ENCODE measurements at places on chromosomes 1 and 21.

GRCh38 chr1:79431340-79431739, 424.8 kb upstream of the ADGRL4 start:
- DNase-seq = no peak

DNA sequence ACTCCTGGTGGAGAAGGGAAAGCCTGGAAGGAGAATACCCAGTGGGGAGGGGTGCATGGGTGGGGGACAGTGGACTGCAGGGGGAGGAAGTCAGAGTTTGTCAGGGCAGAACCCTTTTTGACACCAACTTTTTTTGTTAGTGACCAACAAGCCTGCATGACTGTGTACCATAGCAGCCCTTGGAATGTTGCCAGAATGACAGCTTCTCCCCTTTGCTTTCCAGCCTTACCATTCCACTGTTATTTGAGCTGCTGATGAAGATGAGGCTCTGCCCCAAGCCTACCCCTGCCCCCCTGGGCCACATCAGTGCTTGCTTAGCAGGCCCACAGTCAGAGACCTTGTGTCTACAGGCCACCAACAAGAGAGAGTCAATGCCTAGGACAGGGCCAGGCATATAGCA, 341.2 kb downstream of the HHAT start:
- DNase-seq = no peak

- no peak for DNase-seq
Measured at GRCh38 chr21:45408801-45409261, 3.9 kb downstream of the COL18A1 start.

- DNase-seq = no peak
Measured at GRCh38 chr1:8312235-8313218, 5.4 kb upstream of the SLC45A1 start.

DNA sequence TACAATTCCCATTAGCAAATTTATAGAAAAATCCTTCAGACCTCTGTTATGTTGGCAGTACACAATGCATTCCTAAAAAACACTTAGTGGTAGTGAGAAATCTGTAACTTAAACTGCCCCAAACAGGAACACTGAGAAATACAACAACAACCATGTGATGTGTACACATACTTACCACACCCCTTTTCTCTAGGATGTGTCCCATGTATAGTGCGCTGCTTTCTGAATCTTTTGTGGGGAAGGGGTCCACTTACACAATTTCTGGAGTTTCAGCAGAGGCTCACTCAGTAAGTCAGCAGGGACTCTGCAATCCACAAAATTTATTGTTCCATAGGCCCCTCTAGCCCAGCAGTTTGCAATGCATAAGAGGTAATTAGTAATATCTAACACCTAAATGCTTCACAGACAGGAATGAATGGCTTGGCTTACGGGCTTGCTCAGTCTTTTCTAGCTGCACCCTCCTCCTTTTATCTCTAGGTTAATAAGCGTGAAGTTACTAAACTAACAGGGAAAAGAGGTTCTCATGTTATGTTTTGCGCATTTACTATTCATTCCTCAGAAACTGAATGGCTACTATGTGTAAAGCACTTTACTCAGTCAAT, 115.2 kb downstream of the TGFBR3 start:
- DNase-seq = no peak

DNA sequence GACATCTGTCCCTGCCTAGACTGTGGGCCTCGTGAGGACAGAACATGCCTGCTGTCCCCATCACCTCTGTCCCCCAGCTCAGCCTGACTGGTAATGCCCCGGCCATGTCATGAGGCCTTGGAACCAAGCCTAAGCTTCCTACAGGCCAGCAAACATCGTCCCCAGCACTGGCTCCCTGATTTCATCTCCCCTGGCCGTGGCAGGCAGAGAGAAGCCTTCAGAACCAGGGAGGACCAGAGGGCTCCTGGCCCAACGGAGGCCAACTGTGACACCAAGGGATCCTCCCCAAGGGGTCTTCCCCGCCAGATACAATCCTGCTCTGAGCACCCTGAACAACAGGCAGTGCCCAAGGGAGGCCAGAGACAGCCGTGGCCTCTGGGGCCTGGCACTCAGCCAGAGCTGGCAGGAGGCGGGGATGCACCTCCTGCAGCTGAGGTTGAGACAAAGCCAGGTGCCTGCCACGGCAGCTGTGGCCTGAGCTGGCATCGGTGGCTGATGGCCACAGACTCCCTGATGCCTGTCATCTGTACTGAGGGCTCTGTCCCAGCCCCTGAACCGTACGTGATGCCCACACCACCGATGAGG, 9.9 kb upstream of the NPHP4 start:
- DNase-seq = peak; percentile 96

DNA sequence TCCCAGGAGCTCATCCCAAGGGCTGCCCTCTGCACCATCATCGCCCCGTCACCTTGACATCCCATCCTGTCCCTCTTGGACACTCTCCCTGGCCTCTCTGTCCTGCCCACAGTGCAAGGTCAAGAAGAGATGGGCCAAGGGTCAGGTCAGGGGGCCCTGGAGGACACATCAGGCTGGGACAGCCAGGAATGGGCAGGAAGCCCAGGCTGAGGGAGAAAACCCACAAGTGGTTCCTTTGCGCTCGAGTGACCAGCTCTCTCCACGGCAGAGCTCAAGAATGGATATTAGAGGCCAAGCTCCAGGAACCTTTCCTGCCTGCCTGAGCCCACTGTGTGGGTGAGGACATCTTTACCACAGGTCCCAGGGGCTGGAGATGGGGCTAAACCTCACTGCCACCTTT, 41.0 kb downstream of the KCNN3 start:
- no peak for DNase-seq

DNA sequence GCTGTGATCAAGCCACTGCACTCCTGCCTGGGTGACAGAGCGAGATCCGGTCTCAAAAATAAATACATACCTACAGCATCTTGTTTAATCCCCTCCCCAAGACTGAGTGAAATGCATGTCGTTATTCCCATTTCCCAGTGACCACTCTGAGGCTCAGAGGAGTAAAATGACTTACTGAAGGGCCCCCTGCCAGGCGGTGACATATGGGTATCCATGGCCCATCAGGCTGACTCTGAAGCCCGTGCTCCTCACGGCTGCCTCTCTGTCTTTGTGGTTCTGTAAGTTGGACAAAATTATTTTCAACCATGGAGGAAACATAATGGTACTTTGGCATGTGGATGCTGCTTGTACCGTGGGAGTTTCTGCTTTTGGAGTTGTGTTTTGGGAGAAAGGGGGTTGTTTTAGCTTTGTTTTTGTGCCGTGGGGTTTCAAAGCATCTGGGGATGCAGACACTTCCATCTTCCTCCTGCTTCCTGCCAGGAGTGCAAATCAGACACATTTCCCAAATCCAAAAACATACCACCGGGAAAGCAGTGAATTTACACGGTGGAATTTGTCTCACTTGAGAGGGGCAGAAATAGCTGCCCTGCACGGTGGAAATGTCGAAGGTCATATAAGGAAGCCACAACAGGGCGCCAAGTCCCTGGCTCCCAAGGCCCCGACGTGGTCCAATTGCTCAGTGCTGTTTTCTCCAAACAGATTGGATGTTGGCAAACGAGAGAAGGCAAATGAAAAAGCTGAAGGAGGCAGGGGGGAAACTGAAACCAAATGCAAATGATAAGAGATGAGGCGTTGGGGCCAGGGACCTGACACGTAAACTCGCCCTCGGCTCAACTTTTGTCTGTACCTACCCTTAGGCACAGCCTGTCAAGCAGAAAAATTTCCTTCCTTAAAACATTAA, 17.1 kb upstream of the PINK1 start:
- DNase-seq = no peak

DNA sequence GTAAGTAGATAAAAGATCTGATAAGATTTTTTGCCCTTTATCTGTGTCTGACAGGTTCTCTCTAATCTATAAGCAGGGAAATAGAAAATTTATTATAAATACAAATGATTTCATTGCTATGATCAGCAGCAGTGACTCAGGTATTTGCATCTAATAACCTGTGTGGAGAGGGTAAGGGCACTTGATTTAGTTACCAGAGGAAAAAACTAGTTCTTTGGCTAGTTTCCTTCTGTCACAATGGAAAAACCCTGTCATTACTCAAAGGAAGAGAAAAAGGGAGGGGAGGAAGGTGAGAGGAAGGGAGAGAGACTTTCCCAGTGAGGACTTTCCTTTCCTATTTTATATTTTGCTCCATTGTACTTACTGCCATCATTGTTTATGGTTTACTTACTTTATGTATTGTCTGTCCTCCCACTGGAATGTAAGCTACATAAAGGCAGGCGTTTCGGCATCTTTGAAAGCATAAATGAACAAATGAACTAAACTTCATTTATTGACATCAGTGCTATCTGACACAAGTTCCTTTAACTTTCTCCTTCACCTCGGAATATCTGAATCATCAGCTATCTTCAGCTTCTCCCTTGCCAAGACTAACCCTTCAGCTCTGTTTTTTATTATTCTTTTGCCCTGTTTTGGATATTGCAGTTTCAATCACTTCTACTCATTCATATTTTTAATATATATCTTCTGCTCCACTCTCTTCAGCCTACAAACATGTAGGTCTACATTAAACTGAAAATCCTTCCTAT, 34.9 kb downstream of the WDR3 start:
- DNase-seq = no peak

- no peak for DNase-seq
Measured at GRCh38 chr1:161790587-161791317, 24.6 kb downstream of the ATF6 start.

DNA sequence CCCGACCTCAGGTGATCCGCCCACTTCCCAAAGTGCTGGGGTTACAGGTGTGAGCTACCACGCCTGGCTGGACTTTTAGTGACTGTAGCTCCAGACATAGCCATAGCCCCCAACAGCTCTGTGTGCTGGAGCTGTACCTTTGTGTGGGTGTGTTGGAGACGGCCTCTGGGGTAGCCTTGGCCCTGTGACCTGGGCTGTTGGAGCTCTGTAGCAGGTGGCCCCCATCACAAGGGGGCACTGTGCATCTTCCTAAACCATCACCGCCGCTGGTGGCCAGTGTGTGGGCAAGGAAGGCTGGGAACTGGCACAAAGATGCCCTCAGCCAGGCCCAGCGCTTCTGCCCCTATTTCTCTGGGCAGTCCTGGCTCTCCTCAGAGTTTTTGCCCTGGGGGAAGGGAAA, 38.4 kb upstream of the FOXO6 start:
- DNase-seq = peak; percentile 57

- DNase-seq = no peak
Measured at GRCh38 chr1:212635141-212635631, 26.6 kb downstream of the ATF3 start.

- DNase-seq = no peak
Measured at GRCh38 chr1:216248628-216249027, 174.6 kb downstream of the USH2A start.

- DNase-seq = no peak
Measured at GRCh38 chr1:188228623-188229022, 1399.9 kb downstream of the PLA2G4A start.

DNA sequence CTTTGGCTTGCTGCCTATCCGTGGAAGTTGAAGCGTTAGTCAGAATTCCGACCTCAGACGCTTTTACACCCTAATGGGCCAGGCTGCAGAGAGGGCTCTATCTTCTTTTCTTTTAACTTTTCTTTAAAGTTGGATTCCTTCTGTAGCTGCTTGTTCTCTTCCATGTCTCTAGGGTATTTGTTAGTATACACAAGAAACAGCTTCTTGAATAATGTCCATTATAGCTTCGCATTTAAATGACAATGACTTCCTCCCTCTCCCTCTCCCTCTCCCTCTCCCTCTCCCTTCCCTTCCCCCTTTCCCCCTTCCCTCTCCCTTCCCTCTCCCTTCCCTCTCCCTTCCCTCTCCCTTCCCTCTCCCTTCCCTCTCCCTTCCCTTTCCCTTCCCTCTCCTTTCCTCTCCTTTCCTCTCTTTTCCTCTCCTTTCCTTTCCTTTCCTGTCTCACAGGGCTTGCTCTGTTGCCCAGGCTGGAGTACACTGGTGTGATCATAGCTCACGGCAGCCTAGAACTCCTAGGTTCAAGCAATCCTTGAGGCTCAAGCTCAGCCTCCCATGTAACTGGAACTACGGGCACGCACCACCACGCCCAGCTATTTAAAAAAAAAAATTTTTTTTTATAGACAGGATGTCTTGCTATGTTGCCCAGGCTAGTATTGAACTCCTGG, 33.0 kb downstream of the RIPPLY3 start:
- DNase-seq = no peak

- DNase-seq = no peak
Measured at GRCh38 chr1:25090707-25091422, 141.4 kb downstream of the SYF2 start.

- DNase-seq = no peak
Measured at GRCh38 chr1:76657623-76658022, 209.7 kb upstream of the ST6GALNAC5 start.

- DNase-seq = no peak
Measured at GRCh38 chr1:62355095-62355494, 35.9 kb upstream of the KANK4 start.

- no peak for DNase-seq
Measured at GRCh38 chr1:245454051-245454450, 299.3 kb downstream of the KIF26B start.

DNA sequence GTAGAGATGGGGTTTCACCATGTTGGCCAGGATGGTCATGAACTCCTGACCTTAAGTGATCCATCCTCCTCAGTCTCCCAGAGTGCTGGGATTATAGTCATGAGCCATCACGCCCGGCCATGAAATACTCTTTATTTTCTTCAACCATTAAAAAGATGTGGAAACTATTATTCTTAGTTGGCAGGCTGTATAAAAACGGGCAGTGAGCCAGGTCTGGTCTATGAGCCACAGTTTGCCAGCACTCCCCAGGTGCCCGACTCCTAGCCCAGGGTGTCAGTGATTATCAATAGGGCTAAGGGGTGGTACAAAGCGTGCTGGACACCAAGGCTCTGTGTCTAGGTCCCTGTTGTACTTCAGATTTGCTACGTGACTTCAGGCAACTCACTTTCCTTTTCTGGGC, 3.7 kb upstream of the TMEM61 start:
- DNase-seq = peak; percentile 18

DNA sequence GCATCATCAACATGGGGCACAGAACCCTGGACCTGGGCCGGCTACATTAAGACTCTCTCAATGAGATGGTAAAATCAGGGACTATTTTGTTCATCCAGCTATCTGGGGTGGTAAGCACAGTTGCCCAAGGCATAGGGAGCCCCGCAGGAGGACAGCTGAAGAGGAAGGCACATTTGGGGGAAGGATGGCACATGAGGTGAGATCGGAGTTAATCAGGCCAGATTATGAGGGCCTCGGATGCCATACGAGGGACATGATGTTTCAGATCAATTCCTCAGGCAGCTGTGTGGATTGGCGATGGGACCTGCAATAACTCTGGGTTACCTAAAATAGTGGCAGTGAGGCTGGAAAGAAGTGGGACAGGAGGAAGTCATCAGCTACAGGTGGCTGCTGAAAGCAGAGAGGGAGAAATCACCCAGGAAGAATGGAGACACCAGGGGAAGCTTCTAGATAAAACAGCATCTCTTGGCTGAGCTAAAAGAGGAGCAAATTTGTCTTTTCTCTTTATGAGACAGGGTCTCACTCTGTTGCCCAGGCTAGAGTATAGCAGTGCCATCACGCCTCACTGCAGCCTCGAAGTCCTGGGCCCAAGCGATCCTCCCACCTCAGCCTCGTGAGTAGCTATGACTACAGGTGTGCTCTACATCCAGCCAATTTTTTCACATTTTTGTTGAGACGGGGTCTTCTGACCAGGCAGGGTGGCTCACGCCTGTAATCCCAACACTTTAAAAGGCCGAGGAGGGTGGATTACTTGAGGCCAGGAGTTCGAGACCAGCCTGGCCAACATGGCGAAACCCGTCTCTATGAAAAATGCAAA, 21.1 kb downstream of the TOMM20 start:
- DNase-seq = no peak
